ENCODE measurements at places on chromosomes 1 and 21. TPM values are rescaled to one million over a fixed set of nuclear protein-coding genes. Genes with fewer than 3 reads are reported as not detected.

LCE1A gene
- polyA plus RNA-seq: not detected

KCNQ4 gene
- polyA plus RNA-seq: 0.24 TPM

- no peak for DNase-seq
These were observed 847 bp upstream of the RORC start for GRCh38 chr1:151832318-151832980.

DNA sequence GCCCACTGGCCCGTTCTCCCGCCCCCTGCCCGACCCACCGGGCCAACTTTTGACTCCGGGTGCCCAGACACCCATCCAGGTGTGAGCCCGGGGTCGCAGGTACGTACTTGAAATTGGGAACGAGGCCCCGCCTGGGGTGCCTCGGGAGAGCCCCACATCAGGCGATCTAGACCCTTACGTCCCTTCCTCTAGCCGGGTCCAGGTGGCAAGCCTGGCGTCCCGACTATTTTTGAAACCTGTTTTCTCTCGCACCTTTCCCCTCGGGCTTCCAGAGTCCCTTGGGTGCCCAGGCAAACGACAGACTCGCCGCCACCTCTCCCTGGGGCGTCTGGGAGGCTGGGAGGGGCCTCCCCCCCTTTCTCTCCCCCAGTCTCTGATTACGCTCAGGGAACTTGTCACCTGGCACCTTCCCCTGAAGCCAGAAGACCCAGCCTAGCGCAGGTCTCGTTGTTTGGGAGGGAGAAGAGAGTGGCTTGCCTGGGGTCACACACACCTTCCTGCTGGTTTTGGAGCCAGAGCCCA lies 898 bp downstream of the LDLRAP1 start:
- DNase-seq: no peak

DNA sequence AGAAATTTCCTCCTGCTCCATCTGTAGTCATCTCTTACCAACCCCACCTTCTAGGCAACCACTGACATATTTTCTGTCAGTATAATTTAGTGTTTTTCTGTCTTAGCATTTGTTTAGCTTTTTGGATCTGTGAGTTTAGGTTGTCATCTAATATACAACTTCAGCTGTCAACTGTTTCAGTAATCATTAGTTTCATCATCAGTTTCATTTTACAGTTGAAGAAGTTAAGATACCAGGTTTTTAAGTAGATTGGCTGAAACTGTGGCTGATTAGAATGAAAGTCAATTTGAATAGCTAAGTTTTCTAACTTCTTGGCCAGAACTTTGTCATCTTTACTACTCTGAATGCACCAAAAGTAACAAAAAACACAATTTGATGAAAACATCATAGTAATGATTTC lies 1957.3 kb downstream of the NCAM2 start:
- no peak for DNase-seq

All from A549 (cell line).